ENCODE measurements at places on chromosomes 12 and 14.
A peak's percentile ranks its signal among the peaks of the same experiment; 100 is the strongest.

GRCh38 chr12:132114667-132115066, 29.5 kb downstream of the DDX51 start:
- DNase-seq, result no peak

DNA sequence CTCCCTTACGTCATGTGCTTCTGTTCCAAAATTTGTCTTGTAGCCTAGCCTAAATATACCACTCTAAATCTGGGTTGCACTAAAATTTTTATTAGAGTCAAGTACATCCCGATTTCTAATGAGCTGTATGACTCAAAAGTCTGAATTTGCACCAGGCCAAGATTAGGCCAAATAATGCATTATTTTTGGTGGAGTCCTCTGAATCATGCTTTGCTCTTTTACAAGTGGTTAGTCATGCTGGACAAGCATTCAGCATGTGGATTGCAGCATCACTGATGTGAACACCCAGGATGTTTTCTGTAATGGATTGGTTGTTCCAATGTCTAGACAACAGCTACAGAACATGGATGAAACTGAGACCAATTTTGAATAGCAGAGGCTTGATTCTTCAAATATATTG, 23.7 kb downstream of the HEBP1 start:
- DNase-seq, result no peak

DNA sequence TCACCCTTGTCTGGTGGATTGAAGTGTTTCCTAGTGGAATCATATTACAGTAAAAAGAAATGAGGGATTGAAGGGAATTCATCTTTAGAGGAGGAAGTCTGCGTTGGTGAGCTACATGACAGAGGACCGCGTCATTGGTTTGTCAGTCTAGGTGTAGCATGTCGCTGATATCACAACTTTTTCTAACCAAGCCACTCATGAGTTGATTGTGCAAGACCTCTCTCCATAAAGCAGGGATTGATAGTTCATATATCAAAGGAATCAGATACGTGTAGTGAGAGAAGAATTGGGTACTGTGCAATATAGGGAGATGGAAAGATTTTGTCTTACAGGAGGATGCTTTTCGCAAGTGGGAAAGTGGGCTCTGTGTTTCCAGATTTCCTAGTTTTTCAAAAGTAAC, 3.0 kb upstream of the FBXO33 start:
- DNase-seq, result no peak

- peak; percentile 52 for DNase-seq
Observed at GRCh38 chr12:24948420-24948756, 513 bp downstream of the BCAT1 start.

DNA sequence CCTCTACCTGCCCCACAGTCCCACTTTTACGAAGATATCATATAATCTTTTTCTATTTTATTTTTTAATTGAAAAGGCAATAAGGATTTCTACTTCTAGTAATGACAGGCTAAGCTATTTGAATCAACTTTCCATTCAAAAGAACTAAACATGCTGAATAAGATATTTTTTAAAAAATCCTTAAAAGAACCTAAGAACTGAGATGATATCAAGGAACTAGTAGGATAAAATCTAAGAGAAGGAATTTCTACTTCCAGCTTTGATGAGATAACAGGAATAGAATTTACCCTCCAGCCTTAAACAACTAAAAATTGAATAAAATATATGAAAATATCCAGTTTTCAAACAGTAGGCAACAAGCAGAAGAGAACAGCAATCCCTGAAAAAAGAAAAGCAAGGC, 69.0 kb downstream of the TMEM116 start:
- DNase-seq, result no peak

GRCh38 chr12:109881752-109882151, 1.4 kb upstream of the GLTP start:
- no peak for DNase-seq

- peak; percentile 20 for DNase-seq
Observed at GRCh38 chr14:51638071-51638944, 13.4 kb upstream of the FRMD6 start.

DNA sequence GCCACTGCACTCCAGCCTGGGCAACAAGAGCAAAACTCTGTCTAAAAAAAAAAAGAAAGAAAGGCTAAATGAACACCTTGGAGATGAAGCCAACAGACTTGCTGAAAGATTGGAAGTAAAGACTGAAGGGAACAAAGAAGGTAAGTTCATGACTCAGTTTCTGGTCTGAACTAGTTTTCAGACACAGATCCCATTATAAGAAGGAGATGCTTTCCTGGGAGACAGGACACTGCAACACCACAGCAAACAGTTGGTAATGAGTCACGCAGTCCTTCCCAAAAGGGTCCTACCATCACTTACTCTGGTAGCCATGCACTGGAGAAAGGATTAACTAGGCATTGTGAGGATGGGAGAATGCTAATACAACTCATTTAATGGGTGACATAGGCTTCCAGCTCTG, 97.2 kb downstream of the SSPN start:
- DNase-seq, result no peak
